ENCODE measurements at places on chromosomes 3 and 15.

DNA sequence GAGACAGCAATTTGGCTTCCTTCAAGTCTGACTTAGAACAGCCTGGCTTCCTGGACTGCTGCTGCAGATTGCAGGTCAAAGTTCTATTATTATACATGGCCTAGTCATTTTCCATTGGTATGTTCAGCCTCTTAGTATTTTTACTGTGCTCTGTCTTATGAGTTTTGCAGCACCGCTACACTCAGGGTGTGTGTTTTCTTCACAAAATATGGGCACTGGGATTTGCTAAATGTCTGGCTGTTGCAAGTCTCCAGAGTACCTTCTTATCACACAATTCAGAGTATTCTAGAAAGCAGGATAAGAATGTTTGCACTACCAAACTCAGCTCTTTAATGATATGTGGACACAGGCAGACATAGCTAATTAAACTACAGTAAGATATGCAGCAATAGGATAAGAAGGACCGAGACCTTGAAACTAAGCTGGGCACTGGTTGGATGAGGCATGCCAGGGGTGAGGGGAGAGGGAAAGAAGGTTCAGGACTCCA, 203.0 kb upstream of the PDZRN3 start:
- no peak for DNase-seq

GRCh38 chr3:16795581-16795980, 89.2 kb upstream of the PLCL2 start:
- DNase-seq, result no peak

GRCh38 chr15:51830276-51830806, 888 bp downstream of the TMOD3 start:
- DNase-seq, result peak; percentile 8

- DNase-seq, result no peak
These were observed 168.5 kb downstream of the FAM43A start for GRCh38 chr3:194854206-194854605.

DNA sequence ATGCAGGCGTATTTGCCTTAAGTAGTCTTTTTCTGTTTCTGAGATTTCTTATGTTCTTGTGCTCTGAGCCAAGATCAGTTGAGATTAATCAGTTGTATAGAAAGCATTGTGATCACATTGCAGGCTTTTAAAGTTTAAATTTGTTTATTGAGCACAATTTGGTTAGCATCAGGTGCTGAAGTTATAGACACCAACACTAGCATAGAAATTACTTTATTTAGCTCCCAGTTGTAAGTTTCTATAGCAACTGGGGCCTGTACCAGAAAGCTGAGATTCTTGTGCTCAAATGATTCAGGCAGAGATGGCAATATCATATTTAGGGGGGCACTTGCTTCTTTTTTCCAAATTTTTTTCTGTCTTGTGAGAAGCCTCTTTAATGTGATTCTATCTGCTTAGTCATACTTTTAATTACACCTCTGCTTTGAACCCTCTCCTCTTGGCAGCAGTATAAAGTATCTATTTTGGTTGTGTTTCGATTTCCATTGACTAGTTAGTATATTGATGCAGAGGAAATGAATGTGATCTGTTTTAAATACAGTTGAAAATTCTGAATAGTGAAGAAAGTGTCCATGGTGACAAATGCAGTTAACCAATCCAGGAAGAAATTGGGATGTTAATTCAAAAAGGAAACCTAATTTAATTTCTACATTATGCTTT, 241.7 kb upstream of the GBE1 start:
- DNase-seq, result no peak
